MCF 10A (cell line): ENCODE measurements at places on chromosomes 7 and 10. TPM values are rescaled to one million over a fixed set of nuclear protein-coding genes. Genes with fewer than 3 reads are reported as not detected.

NDUFA5 gene
- total RNA-seq, result 71.9 and 72.8 TPM in 2 replicates

PTF1A gene
- not detected in 2 replicates for total RNA-seq

MRC1 gene
- total RNA-seq, result 0.05 TPM in 1 of 2 replicates, not detected in the other

LIPK gene
- not detected in 2 replicates for total RNA-seq

GRCh38 chr7:38806912-38807311 is 102.1 kb downstream of the VPS41 start:
- no peak overlapping the region for H3K4me3 ChIP-seq
- DNase-seq, result no peak
- H3K36me3 ChIP-seq, result no peaks in the 10 kb centered on the region
- no peaks in the 10 kb centered on the region for H3K27me3 ChIP-seq
- no peaks in the 10 kb centered on the region for H3K4me1 ChIP-seq

DNA sequence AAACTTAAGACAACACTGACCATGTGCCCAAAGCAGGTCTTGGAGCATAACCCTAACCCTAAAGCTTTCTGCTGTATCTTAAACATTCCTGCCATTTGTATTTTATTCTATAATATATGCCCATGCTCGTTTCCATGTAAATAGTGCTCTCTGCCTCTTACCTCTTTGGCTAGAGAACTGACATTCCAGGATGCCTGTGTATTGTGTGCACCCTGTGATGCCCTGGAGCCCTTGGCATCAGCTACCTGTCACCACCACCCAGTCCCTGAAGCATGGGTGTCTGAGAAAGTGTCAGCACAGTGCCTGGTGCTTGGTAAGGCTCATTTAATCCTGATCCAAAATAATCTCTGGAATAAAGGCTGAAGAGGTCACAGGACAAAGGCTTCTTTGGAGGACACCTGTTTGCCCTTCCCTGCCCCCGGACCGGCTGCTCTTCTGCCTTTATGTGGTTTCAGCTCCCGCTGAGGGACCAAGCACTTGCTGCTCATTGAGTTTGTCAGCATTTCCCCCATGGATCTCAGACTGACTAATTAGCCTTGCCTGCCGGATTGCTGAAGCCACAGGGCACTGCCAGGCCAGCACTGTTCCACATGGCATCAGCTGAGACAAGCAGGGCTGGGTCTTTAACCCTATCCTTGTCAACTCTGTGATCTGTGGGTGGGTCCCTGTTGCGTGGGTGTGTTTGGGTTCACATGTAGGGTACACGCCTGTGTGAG is 139.1 kb upstream of the SORCS3 start:
- no peaks in the 10 kb centered on the region for H3K36me3 ChIP-seq
- no peaks in the 10 kb centered on the region for H3K4me1 ChIP-seq
- DNase-seq, result no peak
- H3K27me3 ChIP-seq, result peaks cover 10% of the 10 kb centered on the region
- no peak overlapping the region for H3K27ac ChIP-seq

DNA sequence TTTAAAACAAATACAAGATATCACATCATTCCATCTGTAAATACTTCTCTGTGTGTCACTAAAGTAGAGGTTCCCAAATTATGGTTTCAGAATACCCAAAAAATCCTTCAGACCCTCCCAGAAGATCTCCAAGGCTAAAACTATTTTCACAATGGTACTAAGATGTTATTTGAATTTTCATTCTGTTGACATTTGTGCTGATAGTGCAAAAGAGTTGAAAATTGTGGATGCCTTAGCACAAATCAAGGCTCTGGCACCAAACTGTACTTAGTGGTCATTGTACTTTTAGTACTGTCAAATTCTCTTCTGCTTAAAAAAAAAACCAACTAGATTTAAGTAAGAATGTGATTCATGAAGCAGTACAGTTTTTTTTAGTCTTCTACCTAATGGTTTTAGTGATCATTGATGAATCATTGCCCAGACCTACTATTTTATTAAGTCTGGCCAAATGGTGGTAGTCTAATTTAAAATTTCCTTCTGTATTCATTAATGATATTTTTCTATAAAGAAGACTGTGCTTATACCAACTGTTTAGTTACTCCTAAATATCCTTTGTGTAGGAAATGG is 50.5 kb downstream of the TPST1 start:
- peaks cover 9% of the 10 kb centered on the region for H3K4me1 ChIP-seq
- H3K36me3 ChIP-seq, result no peaks in the 10 kb centered on the region
- no peak overlapping the region for H3K27ac ChIP-seq
- no peaks in the 10 kb centered on the region for H3K27me3 ChIP-seq

GRCh38 chr7:82521906-82522445 is 78.4 kb upstream of the CACNA2D1 start:
- H3K4me3 ChIP-seq, result no peak overlapping the region
- H3K27me3 ChIP-seq, result peaks cover 44% of the 10 kb centered on the region
- H3K27ac ChIP-seq, result no peak overlapping the region
- H3K4me1 ChIP-seq, result no peaks in the 10 kb centered on the region
- no peak for DNase-seq
- no peaks in the 10 kb centered on the region for H3K36me3 ChIP-seq

DNA sequence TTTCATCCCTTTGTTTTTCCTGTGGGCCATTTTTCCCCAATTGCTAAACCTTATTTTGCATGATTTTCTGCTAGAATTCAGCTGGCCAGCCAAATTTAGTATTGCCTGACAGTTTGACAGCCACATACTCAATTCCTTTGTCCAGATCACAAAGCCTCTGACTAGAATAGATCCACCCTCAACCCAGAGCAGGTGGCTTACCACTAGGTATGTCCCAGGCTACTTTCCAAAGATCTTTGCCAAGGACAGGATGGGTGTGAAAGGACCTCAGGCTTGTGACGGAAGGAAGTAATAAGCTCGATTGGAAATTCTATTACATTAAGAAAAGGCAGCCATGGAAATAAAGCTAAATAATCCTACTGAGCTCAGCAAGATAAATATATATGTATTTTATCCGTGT is 50.6 kb upstream of the AGK start:
- H3K4me1 ChIP-seq, result no peaks in the 10 kb centered on the region
- no peaks in the 10 kb centered on the region for H3K36me3 ChIP-seq
- H3K27ac ChIP-seq, result no peak overlapping the region
- H3K4me3 ChIP-seq, result no peak overlapping the region

GRCh38 chr7:81207801-81208200 is 288.9 kb upstream of the SEMA3C start:
- peaks cover 12% of the 10 kb centered on the region for H3K4me1 ChIP-seq
- no peak for DNase-seq
- no peaks in the 10 kb centered on the region for H3K36me3 ChIP-seq
- H3K27me3 ChIP-seq, result no peaks in the 10 kb centered on the region
- no peak overlapping the region for H3K4me3 ChIP-seq

- H3K36me3 ChIP-seq, result peaks cover 53% of the 10 kb centered on the region
- no peak overlapping the region for H3K4me3 ChIP-seq
- no peak overlapping the region for H3K27ac ChIP-seq
- H3K4me1 ChIP-seq, result peaks cover 14% of the 10 kb centered on the region
- DNase-seq, result no peak
Measured at GRCh38 chr7:140676306-140676705, 3.6 kb downstream of the ADCK2 start.

DNA sequence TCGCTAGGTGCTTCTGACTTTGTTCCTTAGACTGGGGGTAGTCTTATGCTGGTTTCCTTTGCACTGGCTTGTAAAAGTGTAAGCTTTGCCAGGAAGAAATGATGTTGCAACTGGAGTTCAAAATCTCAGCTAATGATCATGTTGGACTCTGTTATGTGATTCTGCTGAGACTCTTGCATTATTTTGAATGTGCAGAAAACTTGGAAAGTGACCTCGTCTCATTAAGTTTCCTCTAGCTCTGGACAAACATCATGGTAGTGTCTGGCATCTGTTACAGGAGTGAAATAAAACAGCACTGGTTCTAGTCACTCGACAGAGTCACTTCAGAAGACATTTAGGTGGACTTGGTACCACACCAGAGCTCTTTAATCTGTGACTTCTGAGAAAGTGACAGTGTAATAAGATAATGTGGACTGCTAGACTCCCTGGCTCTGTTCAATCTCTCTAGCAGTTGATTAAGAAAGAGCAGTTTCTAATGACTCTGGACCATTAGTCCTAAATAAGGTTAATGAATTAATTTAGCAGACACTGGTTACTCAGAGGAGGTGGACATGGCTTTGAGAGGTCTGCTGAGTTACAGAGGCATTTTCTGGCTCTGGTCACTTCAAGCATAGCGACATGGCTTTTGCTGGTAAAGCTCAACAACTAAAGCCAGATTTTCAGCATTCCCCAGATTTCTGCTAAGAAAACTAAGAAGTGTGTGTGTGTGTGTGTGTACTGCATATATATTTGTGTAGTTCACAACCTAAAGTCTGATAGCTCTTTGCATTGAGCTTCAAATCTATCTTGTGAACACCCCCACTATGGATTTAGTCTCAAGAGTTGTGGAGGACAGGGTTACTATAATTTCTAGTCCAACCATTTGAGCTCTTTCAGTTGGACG is 2.0 kb downstream of the NRP1 start:
- H3K4me1 ChIP-seq, result peaks cover 30% of the 10 kb centered on the region
- peak; percentile 65 for DNase-seq
- H3K27ac ChIP-seq, result peak overlapping the region; percentile 92
- peaks cover 6% of the 10 kb centered on the region for H3K36me3 ChIP-seq
- H3K27me3 ChIP-seq, result no peaks in the 10 kb centered on the region
- H3K4me3 ChIP-seq, result peak overlapping the region; percentile 94

DNA sequence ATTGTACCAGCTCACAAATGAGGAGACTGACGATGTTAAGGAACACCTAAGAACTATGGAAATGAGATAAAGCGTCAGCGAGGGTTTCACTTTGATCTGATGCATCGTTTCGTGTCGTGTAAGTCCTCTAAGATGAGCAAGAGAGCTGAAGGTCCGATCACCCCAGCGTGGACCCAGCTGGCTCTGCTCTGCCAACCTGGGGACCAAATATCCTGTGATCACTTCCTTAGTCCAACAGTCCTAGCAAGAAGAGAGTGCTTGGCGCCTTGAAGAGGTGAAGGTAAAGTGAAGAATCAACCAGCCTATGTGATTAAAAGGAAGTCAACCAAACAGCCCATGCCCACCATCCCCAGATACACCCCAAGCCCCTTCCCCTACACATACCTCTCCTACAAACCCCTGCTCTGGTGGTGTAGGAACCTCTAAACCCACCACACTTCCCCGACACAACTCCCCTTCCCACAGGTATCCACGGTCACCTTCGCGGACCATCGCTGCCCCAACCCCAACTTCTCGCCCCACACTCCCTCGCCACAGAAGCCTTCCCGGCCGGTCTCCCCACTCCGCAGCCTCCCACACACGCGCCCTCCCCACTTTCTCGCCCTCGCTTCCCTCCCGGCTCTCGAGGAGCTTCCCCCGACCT is 722 bp downstream of the UPF2 start:
- H3K27me3 ChIP-seq, result no peaks in the 10 kb centered on the region
- peak; percentile 30 for DNase-seq
- peak overlapping the region; percentile 97 for H3K4me3 ChIP-seq
- H3K27ac ChIP-seq, result peak overlapping the region; percentile 100

GRCh38 chr10:24894728-24895127 is 57.7 kb downstream of the PRTFDC1 start:
- no peaks in the 10 kb centered on the region for H3K27me3 ChIP-seq
- no peak overlapping the region for H3K4me3 ChIP-seq
- H3K27ac ChIP-seq, result no peak overlapping the region
- H3K4me1 ChIP-seq, result peaks cover 36% of the 10 kb centered on the region
- DNase-seq, result no peak

- H3K4me1 ChIP-seq, result no peaks in the 10 kb centered on the region
- H3K27me3 ChIP-seq, result peaks cover 21% of the 10 kb centered on the region
Measured at GRCh38 chr10:384538-385305, 249.5 kb downstream of the ZMYND11 start.

DNA sequence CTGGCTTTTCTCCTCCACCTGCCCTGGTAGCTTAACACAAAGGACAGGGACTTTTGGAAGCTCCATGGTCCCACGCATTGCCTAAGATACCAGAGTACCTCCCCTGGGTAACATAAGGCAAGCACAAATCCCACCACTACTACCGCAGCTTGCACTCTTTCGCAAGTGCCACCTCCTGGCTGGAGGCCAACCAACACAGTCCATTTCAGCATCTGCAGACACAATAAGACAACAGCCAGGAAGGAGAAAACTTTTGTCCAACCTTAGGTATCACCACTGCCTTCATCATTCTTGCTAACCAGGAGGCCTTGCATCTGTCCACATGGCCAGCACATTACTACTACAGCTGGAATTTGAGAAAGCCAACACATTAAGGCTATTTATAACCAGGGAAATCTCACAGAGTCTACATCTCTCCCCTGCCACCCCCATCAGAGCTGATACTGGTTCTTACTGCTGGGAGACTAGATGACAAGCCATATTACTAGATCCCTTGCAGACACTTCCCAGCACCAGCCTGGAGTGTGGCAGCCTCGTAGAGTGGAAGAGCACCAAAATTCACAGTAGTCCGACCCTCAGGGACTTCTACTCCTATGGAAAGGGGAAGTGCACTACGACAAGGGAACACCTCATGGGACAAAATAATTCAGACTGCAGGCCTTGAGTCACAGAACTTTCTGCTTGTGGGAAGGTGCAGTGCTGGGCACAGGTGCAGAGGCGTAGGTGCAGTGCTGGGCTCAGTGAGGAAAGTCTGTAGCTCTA is 39.8 kb upstream of the CDK13 start:
- peaks cover 6% of the 10 kb centered on the region for H3K4me1 ChIP-seq
- no peaks in the 10 kb centered on the region for H3K27me3 ChIP-seq
- peak; percentile 62 for DNase-seq
- no peaks in the 10 kb centered on the region for H3K36me3 ChIP-seq

DNA sequence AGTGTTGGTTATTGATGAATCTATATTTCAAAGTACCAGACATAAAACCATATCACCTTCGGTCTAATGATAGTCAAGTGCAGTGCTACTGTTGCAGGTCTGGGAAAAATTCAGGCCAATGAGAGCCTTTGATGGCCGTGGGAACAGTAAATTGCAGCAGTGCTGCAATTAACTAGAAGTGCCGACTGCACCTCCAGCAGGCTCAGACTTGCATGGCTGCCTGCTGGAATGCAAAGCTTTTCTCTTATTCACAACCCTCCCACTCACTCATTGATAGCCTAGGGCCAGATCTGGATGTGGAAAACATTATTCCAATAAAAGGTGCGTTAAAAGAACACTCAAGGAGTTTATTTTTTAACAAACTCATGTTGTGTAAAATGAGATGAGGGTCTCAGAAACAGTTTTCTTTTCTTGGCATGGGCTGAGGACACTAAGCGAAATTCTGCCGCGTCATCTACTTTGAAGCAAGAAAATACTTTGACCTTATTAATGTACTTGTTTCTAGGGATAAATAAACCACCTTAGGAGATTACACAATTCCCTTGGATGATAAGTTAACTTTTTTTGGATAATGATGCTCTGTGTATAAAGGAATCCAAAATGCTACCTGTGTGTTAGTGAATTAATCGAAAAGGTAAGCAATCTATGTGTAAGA is 17.1 kb downstream of the PLXDC2 start:
- H3K27me3 ChIP-seq, result no peaks in the 10 kb centered on the region
- peaks cover 53% of the 10 kb centered on the region for H3K4me1 ChIP-seq
- peak; percentile 94 for DNase-seq
- peak overlapping the region; percentile 76 for H3K4me3 ChIP-seq
- H3K36me3 ChIP-seq, result peaks cover 6% of the 10 kb centered on the region
- H3K27ac ChIP-seq, result peak overlapping the region; percentile 97

DNA sequence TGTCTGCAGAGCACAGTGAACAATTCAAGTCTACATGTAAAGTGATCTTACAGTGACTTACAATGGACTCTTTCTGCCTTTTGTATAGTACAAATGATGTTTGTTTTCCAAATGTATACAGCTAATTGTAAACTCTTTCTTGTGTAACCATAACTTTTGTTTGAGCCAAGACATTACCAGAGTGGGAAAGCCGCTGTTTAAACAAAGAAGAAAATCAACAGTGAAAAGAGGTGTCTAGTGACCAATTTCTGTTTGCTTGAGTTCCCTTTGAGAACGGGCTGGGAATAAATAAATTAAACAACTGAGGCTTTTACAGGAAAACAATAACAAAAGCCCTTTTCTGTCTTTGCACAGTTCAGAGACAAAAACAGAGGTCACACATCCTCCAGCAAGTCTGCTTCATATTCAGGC is 1163.4 kb downstream of the CNTNAP2 start:
- H3K27me3 ChIP-seq, result no peaks in the 10 kb centered on the region
- no peak overlapping the region for H3K27ac ChIP-seq
- no peaks in the 10 kb centered on the region for H3K4me1 ChIP-seq
- no peak for DNase-seq
